Caki2 (cell line): ENCODE measurements at places on chromosomes 16 and 17. TPM values are rescaled to one million over a fixed set of nuclear protein-coding genes. Genes with fewer than 3 reads are reported as not detected.

DNA sequence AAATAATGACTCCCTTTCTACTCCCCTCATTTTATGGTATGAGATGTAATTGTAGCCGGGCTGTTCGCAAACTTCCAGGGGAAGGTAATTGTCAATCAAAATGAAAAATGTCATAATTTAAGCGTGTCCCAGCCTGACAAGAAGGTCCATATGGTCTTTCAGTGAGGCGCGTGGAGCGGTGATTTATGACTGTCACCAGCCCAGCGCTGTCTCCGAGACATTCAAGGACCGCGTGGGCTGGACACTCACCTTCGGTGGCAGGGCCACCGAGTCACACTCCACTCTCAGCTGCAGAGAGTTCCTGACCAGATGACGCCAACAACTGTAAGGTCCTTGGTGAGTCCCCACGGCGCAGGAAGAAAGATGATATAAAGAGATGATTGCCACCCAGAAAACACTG lies 157.7 kb upstream of the TNRC6C start:
- DNase-seq, result no peak

Gene EPOP
- total RNA-seq, result 14.1 and 20.4 TPM in 2 replicates

Gene CACNG4
- total RNA-seq, result not detected in 2 replicates

Gene CDRT15
- not detected in 2 replicates for total RNA-seq

- peak; percentile 67 for DNase-seq
Measured at GRCh38 chr16:30491744-30492308, 19.3 kb downstream of the ITGAL start.
